HuH-7.5 (cell line): ENCODE measurements at places on chromosomes 1 and 21.

GRCh38 chr1:197807216-197807615 is 31.9 kb upstream of the DENND1B start:
- no peak for DNase-seq

GRCh38 chr1:218718977-218719376 is 373.8 kb downstream of the TGFB2 start:
- DNase-seq: no peak

- no peak for DNase-seq
These were observed 640.4 kb upstream of the RGS18 start for GRCh38 chr1:191517826-191518225.

DNA sequence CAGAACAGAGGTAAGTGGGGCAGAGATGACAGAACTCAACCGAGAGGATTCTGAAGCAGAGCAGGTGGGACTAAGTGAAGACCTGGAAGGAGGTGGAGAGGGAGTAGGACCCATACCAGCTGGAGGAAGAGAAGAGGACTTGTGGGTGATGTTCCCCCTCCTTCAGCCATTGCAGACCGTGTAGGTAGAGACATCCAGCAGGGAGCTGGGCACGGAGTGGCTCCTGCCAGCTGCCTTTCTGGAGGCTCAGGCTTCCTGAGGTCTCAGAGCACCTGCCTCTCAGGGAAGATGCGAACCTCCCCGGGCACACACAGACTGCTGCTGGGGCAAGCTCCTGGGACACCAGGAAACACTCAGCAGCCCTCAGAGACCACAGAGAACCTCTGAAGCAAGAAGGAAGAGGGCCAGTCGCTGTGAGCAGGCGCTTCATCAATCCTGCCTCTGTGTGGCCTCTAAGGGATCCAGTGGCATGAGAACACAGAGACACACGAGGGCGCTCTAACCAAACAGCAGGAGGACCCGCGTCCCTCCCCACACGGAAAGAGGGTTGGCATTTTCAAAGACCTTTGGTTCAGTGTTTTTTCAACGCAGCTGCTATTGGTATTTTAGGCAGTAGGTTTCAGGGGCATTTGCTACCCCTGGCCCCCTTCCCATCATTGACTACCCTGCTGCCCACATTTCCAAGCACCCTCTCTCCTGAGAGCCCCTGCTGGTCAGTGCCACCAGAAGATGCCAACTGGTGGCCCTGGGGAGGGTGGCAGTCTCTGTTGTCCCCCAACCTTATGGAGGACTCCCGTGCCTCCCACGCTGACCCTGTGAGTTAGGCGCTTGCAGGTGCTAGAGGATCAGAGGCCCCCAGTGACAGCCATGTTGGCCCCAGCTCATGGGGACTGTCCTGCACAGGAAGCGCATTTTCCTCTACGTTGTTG is 89.6 kb upstream of the EDN2 start:
- DNase-seq: peak; percentile 56

DNA sequence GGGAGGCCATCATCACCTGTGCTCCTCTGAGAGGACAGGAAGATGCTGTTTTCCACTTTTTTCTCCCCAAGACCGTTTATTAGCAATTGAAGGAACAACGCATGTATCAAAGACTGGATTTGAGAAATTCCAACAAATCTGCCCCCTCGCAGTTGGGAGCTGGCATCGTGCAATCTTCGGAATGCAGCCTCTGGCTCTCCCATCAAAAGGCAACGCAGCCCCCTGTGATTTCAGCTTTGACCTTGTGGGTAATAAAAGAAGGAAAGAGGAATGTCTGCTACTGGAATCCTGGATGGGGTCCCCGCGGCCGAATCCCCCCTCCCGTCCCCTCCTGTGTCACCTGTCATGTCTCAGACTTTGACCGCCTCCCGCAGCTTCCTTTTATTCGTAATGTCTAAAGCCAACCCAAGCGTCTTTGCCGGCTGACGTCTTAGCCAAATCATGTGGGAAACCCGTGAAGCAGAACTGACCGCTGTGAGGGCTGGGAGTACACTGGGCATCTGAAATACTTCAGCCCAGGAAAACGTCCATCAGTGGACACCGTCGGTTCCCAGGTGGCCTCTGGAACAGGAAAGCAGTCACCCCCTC is 101.5 kb downstream of the WDR4 start:
- DNase-seq: no peak
